Activated gamma-delta T cell treated with anti-CD3 and anti-CD28 coated beads, Interleukin-2, amount 50 U/mL, for 16 hours (primary cell): ENCODE measurements at places on chromosomes 4 and X.

DNA sequence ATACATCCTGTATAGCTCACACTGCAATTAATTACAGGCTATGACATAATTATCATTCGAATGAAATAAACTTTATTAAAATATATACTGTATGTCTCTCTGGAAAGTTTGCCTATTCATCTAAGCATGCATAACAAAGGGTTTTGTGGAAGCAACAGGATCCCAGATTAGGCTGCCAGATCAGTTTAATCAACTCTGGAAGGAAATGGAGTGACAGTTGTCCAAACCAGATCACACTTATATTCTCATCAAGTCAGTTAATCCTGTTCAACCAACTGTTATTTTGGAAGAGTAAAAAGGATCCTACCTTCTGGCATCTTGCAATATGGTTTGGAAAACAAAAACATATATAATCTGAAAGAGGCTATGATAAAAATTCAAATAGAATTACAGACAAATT lies 312.2 kb downstream of the FAT4 start:
- no peak for DNase-seq

- DNase-seq: no peak
These were observed 647.0 kb downstream of the TRAM1L1 start for GRCh38 chr4:116438417-116438816.

DNA sequence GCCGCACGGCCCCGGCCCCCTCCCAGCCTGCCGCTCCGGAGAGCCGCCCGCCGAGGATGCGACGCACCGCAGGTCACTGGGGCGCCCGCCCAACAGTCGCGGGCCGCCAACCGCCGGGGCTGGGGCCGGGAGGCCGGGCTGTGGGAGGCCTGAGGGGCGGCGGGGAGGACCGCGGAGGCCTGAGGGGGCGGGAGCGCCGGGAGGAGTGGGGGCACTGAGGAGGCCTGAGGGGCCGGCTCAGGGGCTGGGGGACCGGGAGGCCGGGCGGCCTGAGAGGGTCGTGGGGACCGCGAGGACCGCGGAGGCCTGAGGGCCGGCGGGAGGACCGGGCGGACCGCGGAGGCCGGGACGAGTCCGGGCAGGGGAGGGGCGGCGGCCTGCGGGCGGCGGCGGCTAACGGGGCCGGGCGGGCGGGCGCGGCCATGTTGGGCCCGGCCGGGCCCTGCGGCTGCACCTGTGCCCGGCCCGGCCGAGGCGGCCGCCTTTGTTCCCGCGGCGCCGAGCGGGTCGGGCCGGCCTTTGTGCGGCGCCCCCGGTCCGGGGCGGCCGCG lies 353 bp downstream of the NSD2 start:
- no peak for DNase-seq

- DNase-seq: no peak
These were observed 26.7 kb upstream of the ZCCHC13 start for GRCh38 chrX:74277320-74277719.

- no peak for DNase-seq
These were observed 312.9 kb downstream of the TRIML1 start for GRCh38 chr4:188452097-188452496.

DNA sequence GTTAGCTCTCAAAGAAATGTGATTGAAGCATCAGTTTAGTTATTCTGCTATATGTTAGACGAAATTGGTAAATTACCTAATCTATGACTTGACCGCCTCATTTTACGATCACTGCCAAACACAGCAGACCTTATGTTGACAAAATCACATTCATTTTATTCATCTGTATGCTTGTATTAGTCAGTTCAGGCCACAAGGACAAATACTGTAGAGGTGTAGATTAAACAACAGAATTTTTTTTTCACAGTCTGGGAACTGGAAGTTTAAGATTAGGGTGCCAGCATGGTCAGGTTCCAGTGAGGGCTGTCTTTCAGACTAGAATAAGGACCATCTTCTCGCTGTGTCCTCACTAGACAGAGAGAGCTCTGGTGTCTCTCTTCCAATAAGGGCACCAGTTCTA lies 177.1 kb downstream of the NWD2 start:
- DNase-seq: no peak

DNA sequence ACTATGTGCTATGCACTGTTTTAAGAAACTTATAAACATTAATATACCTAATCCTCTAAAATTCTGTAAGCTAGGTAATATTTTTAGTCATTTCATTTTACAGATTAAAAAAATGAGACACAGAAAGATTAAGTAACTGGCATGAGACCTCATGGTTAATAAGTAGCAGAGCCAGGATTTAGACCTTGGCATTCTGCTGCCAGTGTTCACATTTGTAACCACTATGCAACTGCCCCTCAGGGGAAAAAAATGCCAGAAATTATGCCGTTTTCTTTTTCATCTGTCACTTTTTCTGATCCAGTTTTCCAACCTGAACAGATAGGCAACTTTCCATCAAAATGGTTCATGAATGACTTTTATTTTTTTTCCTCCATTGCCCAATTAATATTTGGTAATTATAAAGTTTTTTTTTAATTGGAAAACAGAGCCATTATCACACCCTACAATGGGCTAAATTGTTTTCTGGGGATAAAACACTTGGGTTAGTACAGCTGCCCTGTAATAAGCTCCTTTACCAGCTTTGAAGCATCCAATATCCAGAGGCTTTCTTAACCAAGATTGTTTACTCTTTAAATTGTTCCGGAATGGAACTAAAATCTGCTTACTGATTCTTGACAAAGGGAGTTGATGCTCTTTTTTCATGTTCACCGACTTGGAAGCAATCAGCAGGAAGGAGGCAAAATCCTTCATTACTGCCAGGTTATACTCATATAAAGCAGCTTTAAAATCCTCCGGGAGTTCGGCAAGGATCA lies 56.4 kb upstream of the DDX60 start:
- no peak for DNase-seq

DNA sequence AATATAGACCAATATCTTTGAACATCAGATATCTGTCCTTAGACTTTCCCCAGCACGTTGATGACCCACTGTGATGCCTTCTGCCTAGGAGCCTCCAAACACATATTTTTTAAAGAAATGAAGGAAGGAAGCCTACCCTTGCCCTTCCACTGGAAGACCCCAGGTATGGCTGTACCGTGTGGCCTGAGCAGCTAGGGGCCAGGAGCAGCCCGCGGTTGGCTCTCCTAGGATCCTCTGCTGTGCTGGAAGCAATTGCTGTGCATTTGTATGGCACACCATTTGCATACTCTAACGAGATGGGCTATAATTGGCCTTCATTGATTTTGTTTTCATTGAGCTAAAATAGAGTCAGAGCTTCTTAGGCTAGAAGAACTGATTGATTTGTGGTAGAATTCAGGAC lies 128.8 kb downstream of the GPAT3 start:
- DNase-seq: no peak

DNA sequence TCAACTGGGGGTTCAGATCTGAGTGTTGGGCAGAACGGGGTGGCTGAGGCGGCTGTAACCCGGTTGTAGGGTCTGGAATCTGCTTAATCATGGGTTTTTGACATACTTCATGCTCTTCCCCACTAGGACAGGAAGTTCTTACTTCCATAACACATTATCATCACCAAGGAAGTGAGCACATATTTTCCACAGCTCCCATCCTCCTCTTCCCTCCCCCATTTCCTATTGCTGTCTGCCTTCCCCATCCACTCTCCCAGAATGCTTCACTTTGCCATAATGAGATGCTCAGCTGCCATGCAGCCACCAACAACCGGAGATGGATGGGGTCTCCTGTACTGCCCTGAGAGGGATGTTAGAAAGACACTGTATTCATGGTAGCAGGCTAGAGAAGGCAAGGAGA lies 6.4 kb upstream of the DCUN1D4 start:
- no peak for DNase-seq

- DNase-seq: no peak
These were observed 86.9 kb downstream of the VCX3A start for GRCh38 chrX:6448003-6448402.

- no peak for DNase-seq
These were observed 64.1 kb upstream of the ATXN3L start for GRCh38 chrX:13383907-13384306.

- DNase-seq: no peak
These were observed 3.2 kb downstream of the UNC5C start for GRCh38 chr4:95545546-95545945.
